ENCODE measurements at places on chromosomes 2 and 18.

GRCh38 chr2:176648700-176649297, 379.6 kb downstream of the MTX2 start:
- DNase-seq = no peak

DNA sequence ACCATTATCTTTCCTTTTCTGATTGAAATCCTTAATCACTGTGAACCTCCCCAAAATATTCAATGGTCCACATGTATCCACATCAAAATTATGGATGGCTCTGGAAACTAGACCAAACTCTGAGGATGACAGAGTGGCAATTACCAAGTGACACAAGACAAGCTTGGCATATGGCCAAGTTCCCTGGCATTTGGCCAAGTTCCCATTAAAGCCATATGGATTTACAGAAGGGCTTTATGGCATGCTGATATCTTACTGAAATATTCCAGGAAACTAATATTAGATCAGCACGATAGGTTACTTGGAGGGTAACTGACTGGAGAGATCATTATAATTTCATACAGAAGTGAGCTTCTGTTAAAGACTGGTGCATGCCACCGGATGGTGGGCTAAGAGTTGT, 21.9 kb upstream of the CERS6 start:
- DNase-seq = no peak

GRCh38 chr2:183666031-183666430, 541.8 kb downstream of the NUP35 start:
- DNase-seq = no peak

GRCh38 chr2:20451761-20452499, 5.1 kb downstream of the RHOB start:
- DNase-seq = no peak

- no peak for DNase-seq
Observed at GRCh38 chr2:217897816-217898806, 104.7 kb downstream of the TNS1 start.

- DNase-seq = no peak
Observed at GRCh38 chr2:184564092-184564491, 34.2 kb upstream of the ZNF804A start.

DNA sequence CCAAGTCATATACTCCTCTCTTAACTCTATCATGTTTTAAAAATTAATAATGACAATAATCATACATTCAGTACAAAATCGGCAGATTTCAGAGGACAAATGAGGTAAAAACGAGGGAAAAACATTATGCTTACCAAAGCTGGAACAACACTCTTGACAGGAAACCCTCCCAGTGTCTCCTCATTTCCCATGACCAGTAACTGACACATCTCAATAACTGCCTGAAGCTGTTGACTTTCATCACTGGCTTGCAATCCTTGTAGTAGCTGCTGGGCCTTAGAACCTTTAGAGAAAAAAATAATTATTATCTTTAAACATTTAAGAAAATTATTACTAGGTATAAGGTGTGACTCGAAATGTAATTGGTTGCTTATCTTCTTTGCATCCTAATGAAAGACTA, 103.6 kb downstream of the TRIP12 start:
- no peak for DNase-seq

- no peak for DNase-seq
Observed at GRCh38 chr2:238689871-238690389, 158.0 kb upstream of the TWIST2 start.

GRCh38 chr2:156437931-156438410, 1.8 kb downstream of the GPD2 start:
- no peak for DNase-seq

DNA sequence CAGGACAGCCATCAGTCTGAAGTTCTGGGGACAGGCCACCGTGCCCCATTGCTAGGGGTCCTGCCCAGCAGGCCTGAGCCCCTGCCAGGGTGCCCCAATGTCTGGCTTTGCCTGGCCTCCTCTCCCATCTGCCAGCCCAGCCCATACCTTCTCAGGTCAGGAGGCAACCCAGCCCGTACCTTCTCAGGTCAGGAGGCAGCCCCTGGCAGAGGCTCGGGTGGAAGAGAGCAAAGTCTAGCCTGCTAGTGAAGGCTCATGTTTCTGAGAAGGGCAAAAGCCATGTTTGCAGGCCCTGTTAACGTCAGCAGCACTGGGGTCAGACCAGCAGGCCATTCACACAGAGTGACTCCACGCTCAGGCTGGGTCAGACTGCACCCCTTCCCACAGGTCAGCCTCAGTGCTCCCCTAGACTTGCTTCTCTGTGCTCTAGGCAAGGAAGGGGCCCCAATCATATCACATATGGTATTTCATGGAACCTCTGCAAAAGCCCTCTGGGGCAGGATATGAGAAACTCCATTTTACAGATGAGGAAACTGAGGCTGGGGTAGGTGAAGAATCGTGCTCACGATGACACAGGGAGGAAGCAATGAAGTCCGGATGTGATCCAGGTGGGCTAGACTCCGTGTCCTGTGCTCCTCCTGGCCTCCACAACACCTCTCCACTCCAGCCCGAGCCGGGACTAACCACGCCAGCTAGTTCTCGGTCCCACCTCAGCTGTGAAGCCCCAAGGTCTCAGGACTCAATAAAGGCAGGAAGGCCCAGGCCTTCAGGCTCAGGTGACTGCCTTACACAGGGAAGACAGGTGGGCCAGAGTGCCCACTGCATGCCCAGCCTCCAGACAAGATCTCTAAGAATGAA, 9.5 kb downstream of the SDC1 start:
- DNase-seq = no peak

DNA sequence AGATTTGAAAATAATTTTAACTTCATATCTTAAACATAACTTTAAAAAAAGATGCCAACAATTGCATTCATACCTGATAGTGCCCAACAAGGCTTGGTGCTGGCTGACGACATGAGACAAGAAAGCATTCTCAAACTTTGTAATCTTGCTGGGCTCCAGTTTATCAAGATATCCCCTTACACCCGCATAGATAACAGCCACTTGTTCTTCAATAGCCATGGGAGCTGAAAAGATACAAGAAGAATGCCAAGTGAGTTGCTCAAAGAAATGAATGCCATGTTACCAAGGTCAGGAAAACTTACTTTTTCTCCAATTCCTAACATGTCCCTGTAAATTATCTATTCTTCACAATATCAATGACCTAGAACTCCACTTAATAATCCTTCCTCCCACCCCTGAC, 12.4 kb upstream of the PSTPIP2 start:
- DNase-seq = no peak

DNA sequence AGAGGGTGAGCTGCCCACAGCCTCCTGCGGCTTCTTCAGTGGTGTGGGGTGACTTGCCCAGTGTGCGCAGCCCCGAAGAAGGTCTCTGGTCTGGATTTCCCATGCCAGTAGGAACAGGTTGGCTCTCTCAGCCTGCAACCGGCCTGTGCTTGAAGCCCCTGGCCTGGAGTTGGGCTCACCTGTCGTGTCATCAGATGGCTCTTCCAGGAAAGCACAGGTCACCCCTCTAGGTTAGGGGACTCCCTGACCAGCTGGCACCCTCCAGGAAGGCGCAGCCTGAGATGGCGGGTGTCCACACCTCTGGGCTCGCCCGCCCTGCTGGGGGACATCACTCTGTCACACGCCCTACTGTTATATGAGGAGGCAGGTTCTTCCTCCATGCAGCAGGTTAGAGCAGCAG, 179.8 kb downstream of the SEPTIN10 start:
- no peak for DNase-seq

DNA sequence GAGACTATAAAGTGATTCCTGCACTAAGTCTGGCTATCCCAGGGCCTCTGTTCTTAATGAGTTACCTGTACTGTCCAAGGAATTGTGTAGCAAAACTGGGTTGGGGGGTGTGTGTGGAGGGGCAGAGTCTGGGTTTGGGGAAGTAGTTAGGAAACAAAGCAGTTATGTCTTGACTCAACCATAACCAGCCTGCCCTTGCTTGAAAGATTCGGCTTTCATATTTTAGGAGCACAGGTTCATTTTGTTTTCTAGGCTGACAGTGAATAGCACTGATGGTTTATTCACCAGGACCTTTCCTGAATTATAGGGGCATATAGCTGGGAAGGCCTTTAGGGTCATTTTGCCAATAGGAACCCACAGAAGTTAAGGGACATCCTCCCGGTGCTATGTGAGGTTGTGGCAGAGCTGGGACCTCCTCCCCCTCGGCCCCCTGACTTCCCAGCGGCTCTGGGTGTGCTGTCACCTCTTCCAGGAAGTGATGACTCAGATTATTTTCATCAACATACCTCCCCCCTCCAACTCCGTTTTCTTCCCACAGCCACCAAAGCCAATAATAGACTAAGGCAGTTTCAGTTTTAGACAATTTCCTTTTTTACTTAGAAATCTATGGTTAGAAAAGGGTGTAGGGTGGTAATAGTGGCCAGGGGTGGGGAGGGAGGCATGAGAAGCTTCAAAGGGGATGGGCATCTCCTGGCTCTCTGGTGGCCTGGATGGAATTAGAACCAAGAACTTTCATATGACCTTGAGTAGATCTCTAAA, 44.8 kb downstream of the SETBP1 start:
- no peak for DNase-seq

GRCh38 chr2:223076573-223076972, 24.6 kb downstream of the KCNE4 start:
- no peak for DNase-seq

DNA sequence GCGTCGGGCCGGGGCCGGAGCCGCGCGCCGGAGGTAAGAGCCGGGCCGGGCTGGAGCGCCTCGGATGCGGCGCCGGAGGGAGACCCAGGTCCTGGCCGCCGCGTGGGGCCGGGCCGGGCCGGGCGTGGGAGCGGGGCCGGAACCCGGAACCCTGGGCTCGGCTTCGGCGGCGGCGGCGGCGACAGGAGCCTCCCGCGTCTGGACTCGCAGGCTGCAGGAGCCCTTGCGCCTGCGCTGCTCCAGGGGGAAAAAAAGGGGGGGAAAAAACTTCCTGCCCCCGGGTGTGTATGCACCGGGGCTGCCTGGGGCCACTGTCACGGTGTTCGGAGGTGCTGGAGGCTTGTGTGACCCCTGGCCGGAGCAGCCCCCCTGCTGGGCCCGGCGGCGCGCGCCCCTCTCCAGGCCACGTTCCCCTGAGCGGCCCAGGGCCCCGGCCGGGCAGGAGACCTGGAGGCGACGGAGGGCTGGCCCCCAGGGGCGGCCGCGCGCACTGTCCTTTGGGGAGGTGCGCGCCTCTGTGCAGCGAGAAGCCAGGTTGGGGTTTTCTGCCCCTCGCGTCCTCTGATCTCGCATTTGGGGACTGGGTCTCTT, 864 bp downstream of the KLHL29 start:
- DNase-seq = no peak

- no peak for DNase-seq
Observed at GRCh38 chr2:162113088-162113775, 38.8 kb downstream of the GCG start.

DNA sequence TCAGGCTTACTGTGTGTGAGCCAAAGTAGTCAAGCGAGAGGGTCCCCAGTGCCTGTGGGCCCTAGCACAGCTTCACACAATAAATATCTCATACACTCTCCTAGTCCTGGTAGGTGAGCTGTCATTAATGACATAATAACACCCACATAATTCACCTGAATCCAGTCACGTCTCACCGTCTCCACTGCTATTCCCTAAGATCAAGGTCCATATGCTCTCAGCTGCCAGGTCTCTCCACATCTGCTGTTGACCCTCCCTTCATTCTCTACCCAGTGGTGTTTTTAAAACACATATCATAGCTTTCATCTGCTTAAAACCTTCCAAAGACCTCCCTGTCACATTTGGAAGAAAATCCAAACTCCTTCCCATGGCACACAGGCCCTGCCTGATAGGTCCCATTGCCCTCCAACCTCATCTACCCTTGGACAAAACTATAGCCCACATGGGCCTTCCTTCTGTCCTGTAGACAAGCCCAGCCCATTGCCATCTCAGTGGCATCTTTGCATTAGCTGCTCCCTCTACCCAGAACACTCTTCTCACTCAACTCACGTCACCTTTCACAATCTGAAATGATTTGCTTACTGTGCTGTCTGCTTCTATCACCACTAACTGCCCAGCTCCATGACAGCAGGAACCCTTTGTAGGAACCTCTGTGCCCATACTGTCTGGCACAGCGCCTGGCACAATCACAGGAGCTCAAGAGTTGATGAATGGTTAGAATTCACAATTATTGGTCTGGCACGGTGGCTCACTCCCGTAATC, 7.5 kb downstream of the KCNG3 start:
- DNase-seq = no peak

DNA sequence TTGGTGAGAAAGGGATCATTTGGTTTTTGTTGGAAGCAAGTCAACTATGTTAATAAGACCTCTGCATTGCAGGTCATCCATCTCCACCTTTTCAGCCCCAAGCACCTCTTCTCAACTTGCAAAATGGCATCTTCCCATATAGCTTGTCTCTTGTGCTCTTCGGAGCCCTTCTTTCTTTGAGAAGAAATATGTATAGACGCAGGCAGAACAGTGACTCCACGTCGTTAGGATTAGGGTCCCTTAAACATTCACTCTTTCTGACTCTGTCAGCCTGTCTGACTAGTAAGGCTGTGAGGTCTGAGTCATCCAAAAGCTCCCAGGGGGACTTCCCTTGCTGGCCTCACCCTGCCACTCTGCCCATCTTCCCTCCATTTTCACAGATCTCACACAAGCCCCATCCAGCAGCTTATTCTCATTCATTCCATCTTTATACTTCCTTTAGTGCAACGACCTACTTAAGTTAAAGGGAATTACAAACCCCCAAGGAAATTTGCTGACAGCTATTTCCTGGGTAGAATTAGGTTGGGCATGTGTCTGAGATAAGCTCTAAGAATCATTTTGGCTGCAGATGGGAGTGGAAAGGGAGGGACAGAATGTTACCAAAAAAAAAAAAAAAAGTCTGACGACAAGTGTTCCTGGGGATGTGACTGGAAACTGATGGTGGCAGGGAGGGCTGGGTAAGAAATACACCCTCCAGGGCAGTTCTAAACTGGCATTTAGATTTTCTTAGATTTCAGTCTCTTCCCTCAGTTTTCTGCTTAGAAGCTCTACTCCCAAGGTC, 37.7 kb upstream of the MEX3C start:
- DNase-seq = no peak

GRCh38 chr2:64259312-64259711, 115.1 kb upstream of the PELI1 start:
- no peak for DNase-seq

GRCh38 chr2:167406558-167406957, 518.3 kb downstream of the XIRP2 start:
- no peak for DNase-seq

DNA sequence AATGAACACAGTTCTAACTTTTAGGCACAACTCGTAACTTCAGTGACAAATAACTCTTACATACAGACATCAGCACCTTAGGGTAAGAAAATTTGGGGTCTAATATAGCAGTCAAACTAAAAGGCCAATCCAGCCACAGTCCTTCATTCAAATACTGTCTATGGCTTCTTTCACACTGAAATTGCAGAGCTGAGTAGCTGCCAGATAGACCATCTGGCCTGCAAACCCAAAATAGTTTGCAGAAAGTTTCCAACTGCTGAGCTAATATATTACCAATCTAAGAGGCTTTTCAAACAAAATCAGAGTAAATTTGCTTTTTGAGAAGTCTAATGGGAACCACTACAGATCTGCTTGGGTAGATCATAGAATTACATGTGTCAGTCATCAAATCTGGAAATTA, 183.4 kb downstream of the GALR1 start:
- no peak for DNase-seq

- no peak for DNase-seq
Observed at GRCh38 chr2:81672516-81672915, 1368.0 kb upstream of the LRRTM1 start.

- no peak for DNase-seq
Observed at GRCh38 chr2:113962692-113963480, 73.0 kb downstream of the ACTR3 start.

Data from Panc1 (cell line).